Activated CD8-positive, alpha-beta T cell treated with anti-CD3 and anti-CD28 coated beads, Interleukin-2, amount 10 ng/mL, durations not matched to agents 7 days and 5 days (primary cell): ENCODE measurements at places on chromosomes 4 and X.

DNA sequence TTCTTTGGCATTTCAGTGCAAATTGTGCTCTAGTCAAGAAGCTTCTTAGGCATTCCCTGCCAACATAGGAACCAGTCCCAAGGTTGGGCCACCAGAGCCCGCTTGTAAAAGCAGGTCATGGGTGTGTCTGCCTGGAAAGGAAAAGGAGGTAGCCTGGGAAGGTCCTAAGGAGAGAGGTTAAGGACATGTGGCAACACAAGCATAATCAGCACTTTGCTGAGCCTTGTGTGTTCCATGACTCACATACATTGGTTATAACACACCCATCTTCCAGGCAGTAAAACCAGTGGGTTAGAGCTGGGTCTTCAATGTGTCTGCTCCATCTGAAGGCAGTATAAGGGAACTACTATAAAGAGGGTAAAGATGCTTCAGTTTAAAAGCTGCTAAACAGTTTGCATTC is 165.0 kb downstream of the FHIP1A start:
- no peak for DNase-seq

GRCh38 chr4:29128810-29129209 is 1591.4 kb upstream of the PCDH7 start:
- no peak for DNase-seq

GRCh38 chr4:100461807-100462605 is 55.8 kb downstream of the EMCN start:
- DNase-seq: no peak

GRCh38 chr4:174794543-174795094 is 34.4 kb downstream of the GLRA3 start:
- no peak for DNase-seq

DNA sequence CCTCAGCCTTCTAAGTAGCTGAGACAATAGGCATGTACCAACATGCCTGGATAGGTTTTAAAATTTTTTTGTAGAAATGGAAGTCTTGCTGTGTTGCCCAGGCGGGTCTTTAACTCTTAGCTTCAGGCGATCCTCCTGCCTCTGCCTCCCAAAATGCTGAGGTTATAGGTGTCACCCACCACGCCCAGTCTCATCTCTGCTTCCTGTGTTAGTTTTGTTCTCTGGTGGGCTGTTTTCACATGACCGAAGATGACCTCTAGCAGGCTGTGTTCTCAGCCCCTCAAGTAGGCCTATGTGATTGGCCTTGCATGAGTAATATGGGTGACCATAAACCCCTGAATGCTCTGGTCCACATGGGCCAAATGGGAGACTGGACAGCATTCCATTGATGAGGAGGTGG is 56.8 kb upstream of the MSANTD1 start:
- peak; percentile 39 for DNase-seq

GRCh38 chr4:11596989-11597388 is 168.3 kb upstream of the HS3ST1 start:
- DNase-seq: no peak

GRCh38 chr4:105662935-105663675 is 45.4 kb downstream of the INTS12 start:
- DNase-seq: no peak

DNA sequence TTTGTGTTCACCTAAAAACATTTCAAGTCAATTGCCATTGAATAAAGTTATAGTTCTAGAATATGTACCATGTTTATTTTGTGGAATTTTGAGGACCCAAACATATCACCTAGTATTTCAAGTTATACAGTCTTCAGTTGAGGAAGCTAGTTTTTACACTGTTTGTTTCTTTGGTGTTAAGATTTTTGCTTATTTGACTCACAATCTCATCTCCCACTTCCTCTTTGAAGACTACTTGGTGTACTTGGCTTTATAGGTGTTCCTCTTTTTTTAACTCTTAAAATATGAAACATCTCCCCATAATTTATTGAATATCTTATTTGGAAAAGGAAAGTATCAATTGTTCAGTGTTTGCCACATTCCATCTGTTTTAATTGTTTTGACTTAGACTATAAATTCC is 675.4 kb downstream of the RAPGEF2 start:
- no peak for DNase-seq

GRCh38 chr4:151049430-151049884 is 34.4 kb upstream of the LRBA start:
- no peak for DNase-seq

GRCh38 chr4:173073939-173074500 is 94.6 kb upstream of the GALNT7 start:
- DNase-seq: no peak

GRCh38 chr4:116055857-116056827 is 942.7 kb upstream of the NDST4 start:
- no peak for DNase-seq
